Cortex of kidney (tissue), 1 donor: ENCODE measurements at places on chromosomes 3 and 15.

DNA sequence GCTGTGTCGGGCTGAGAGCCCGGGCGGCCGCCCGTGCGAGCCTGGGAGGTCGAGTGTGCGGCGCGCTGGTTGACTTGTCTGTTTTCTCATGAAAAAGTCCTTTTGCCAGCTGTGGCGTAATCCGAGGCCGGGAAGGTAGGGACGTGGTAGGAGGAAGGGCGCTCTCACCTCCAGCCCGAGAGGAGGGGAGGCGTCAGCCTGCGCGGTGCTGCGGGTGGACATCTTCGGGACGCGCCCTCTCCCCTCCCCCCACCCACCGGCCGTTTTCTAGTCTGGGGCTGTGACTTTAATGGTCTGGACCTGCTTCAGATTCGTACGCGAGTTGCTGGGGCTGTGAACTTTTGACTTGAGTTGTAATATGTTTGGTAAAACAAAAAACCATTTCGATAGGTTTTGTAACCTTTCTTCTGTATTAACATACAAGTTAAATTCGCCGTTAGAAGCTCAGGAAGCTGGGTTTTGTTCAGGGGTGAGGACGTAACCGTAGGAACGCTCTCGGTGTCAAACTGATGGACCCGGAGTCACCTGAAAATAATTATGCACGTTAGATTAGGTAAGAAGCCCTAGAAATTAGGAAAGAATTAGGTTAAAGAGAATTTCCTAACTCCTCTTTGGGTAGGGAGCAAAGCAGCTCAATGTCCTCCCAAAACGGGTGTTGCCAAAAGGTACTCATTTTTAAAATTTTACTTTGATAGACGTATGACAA, 762 bp downstream of the NCK1 start:
- DNase-seq, result no peak

- DNase-seq, result no peak
Observed at GRCh38 chr3:15081960-15082664, 16.8 kb downstream of the RBSN start.

GRCh38 chr3:24211381-24211780, 266.3 kb downstream of the NR1D2 start:
- DNase-seq, result no peak

GRCh38 chr3:126486360-126486847, 10.7 kb upstream of the ZXDC start:
- DNase-seq, result no peak

DNA sequence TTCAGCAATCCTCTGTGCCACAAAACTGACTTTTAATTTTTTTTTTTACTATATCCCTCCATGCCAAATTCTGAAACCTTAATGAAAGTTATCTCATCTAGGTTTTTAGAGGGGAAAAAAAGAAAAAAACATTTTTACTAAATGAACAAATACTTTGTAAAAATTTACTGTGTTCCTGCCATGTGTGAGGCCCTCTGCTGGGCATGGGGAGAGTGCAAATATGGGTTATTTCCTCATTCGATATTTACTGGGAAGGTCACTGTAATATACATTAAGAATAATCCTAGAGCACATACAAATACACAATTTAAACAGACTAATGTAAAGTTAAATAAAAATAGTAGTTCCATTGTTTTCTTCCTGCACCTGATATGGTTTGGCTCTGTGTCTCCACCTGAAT, 215.0 kb downstream of the GRM7 start:
- no peak for DNase-seq

- DNase-seq, result no peak
Observed at GRCh38 chr3:141405025-141405424, 36.7 kb downstream of the ZBTB38 start.

- DNase-seq, result no peak
Observed at GRCh38 chr3:43506644-43507043, 115.2 kb downstream of the ANO10 start.

GRCh38 chr3:79845546-79845945, 77.7 kb upstream of the ROBO1 start:
- DNase-seq, result no peak
